ENCODE measurements at places on chromosomes 16 and 17.

DNA sequence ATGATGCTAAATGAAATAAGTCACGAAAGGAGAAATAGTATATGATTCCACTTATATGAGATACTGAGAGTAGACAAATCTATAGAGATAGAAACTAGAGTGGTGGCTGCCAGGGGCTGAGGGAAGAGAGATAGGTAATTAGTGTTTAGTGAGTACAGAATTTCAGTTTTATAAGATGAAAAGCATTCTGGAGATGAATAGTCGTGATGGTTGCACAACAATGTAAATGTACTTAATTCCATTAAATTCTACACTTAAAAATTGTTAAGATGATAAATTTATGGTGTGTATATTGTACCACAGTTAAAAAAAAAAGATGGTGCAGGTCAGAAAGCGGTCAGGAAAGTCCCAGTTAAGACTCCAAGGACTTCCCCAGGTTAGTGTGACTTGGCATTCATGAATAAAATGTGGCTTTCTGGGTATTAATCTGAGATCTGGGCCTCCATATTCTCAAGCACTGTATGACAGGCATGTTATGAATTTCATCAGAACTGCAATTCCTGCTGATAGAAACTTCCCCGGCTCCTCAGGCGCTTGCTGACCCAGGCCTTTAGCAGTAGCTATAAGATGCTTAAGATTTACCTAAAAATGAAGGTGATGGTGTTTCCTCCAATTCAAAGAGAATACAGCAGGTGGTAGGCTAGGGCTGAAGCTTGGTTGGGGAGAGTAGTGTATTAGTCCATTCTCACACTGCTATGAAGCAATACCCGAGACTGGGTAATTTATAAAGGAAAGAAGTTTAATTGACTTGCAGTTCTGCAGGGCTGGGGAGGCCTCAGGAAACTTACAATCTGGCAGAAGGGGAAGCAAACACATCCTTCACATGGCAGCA is 115.3 kb upstream of the SOX9 start:
- DNase-seq, result no peak

DNA sequence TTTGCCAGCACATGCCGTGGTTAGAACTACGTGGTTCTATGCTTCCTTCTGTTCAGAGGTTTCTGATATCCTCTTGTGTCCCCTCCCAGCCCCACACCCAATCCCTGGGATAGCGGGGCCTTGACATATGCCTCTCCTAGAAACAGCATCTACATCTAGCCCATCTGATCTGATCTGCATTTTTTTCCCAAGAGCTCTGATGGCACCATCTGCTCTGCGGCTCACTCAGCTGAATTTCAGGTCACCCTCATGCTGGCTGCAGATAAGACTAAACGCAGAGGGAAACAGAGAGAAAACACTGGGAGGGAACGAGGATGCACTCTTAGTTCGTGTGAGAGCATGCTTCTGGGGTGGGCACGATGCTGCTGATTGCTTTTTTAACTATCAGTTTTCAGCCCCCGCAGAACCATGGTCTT is 10.7 kb downstream of the WIPI1 start:
- no peak for DNase-seq

DNA sequence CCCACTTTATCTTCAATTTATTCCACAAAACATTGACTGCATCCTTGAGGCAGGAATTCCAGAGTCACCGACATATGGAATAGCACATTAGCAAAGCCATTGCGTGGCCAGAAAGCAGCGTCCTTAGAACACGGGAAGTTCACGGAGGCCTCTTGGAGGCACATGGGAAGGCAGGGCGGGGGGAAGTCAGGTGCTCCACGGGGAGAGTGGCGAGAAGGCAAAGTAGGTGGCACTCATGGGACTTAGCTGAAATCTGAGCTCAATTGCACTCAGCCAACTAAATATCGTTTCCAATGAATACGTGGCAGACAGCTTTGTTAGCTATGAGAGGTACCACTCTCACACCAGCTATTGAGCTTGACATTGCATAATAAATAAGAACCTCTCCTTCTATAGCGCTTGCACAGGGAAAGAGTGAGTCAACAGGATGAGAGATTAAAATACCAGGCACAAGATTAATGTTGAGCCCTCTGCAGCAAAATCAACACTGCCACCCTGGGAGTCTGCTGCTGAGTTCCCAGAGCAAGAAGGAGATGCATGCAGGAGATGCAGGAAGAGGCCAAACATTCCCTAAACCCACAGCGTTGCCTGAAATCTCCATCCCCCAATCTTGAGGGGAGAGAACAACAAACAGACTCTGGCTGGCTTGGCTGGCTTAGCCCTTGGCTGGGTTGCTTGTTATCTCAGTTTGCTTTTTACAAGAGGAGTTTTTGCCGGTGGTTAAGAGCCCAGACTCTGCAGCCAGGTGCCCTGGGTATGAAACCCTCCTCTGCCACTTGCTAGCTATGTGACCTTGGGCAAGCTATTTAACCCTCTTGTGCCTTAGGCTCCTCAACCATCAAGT is 28.8 kb downstream of the ABCC12 start:
- no peak for DNase-seq

DNA sequence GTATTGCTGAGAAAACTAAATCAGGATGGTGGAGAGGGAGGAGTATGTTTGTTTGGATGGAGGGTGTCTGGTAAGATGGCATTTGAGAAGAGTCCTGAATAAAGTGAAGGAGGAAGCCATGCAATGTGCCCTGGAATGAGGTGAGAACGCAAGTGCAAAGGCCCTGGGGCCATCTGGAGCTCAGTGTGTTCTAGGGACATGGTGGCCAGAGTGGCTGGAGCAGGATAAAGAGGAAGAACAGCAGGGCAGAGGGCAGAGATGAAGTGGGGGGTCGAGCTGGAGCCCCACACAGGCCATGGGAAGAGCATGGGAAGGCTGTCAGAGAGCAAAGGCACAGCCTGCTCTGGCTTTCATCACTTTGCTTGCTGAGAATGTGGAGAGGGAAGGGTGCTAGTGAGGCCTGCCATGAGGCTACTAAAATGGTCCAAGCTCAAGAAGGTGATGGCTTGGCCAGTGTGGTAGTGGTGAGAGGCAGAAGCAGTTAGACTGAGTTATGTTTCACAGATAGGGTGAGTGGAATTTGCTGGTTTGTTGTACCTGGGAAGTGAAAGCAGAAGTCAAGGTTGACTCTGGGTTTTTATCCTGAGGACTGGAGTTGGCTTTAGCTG is 234.1 kb downstream of the FOXL1 start:
- DNase-seq, result no peak

GRCh38 chr17:13387952-13388351 is 213.8 kb downstream of the HS3ST3A1 start:
- no peak for DNase-seq
